ENCODE measurements at places on chromosomes 1 and 21.

GRCh38 chr1:26493267-26493666, 21.0 kb downstream of the HMGN2 start:
- DNase-seq: peak; percentile 32

DNA sequence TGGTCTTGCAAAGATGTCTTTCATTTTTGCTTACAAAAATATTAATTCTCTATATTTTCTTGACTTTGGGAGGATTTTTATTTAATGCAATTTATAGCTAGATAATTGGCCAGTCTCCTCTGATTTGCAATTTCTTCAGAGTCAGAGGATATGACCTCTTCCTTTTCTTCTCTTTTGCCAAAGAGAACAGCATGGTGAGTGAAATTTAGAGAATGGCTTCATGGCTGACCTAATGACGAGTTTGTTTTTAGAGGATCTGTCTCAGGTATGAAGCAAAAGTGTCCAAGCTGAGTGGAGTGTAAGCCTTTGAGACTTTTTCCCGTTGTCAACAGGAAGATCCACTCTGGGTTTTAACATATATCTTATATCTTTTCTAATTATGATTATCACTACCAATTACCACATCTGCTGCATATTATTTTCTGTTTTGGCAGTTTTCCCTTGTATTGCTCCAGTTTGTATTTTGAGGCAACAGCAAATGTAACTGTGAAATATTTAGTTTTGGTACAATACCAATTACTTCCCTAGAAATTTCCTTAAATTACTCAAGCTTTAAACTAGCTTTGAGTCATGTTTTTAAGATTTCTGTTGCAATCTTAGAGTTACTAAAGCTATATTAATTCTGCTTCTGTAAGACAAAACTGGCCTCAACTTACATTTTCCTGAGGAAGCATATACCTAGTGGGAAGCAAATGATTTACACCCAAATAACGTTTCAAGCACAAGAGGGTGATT, 332.8 kb upstream of the ZRANB2 start:
- peak; percentile 87 for DNase-seq

- no peak for DNase-seq
These were observed 18.8 kb upstream of the PHLDA3 start for GRCh38 chr1:201487742-201488141.

- DNase-seq: peak; percentile 43
These were observed 263.8 kb downstream of the KAZN start for GRCh38 chr1:14862114-14862771.

- DNase-seq: no peak
These were observed 56.8 kb downstream of the GLIS1 start for GRCh38 chr1:53681977-53682685.

DNA sequence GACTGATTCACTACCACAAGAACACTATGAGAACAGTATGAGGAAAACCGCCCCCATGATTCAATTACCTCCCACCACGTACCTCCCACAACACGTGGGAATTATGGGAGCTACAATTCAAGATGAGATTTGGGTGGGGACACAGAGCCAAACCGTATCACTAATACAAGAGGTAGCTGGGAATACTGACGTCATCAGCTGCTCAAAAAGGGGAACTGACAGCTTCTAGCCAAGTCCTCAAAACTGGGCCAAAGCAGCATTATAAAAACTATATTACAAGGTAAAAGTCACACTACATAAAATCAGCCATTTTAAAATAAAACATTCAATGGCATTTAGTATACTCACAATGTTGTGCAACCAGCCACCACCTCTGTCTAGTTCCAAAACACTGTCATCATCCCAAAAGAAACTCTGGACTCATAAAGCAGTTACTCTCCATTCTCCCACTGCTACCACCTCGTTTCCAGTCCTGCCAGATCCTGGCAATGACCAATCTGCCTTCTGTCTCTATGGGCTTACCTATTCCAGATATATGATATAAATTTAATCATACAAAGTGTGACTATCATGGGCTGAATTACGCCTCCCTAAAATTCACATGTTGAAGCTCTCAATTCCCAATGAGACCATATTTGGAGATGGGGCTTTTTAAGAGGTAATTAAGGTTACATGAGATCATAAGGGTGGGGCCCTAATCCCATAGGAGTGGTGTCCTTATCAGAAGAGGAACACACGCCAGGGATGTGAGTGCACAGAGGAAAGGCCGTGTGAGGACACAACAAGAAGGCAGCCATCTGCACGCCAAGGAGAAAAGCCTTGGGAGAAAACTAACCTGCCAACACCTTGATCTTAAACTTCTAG, 192.1 kb downstream of the SETD4 start:
- DNase-seq: peak; percentile 42

- DNase-seq: peak; percentile 70
These were observed 76.7 kb downstream of the ARHGEF16 start for GRCh38 chr1:3530926-3531818.

GRCh38 chr1:50852889-50853288, 107.2 kb downstream of the FAF1 start:
- no peak for DNase-seq

- peak; percentile 41 for DNase-seq
These were observed 44.1 kb downstream of the NIBAN1 start for GRCh38 chr1:184930232-184930631.

DNA sequence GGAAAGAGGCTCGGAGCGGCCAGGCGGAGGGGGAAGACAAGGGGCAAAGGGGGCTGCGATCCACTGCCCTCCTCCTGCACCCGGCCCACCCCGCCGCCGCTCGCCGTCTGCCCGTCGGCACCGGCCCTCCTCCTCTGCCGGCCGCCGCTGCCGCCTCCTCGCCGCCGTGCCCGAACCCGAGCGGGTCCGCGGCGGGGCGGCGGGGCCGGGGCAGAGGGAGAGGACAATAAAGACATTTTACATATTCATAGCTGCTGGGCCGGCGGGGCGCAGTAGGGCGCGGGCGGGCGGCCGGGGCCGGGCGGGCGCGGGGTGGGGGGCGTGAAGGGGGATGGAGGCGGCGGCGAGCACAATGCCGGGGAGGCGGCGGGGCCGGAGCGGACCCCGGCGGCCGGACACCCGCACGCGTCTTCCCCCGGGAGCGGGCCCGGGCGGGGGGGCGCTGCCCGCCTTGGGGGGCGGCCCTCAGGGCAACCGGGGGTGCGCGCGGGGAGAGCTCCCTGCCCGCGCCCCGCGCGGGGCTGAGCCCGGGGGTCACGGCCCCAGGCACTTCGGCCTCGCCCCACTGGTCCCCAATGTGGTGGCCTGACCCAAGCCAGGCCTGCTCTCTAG, 546 bp downstream of the POU2F1 start:
- DNase-seq: no peak

GRCh38 chr1:194042736-194043135, 856.3 kb upstream of the B3GALT2 start:
- no peak for DNase-seq

- peak; percentile 85 for DNase-seq
These were observed 115.4 kb upstream of the RAB4A start for GRCh38 chr1:229155472-229155871.

DNA sequence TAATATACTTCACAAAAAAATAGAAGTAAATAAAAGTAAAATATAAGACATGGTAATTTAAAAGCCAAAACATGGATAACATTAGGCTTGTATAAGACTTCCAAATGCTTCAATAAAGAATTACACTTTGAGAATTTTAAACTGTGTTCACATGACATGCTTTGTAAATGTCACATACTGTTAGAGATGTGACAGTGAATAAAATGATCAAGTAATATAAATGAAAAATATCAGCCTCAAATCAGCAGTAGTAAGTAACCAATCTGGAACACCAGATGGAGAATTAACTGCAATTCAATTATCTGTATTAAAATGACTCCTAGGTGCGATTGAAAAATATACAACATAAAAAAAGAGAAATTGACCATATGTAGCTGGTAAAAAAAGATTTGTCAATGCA, 1260.8 kb downstream of the BRINP3 start:
- DNase-seq: no peak

DNA sequence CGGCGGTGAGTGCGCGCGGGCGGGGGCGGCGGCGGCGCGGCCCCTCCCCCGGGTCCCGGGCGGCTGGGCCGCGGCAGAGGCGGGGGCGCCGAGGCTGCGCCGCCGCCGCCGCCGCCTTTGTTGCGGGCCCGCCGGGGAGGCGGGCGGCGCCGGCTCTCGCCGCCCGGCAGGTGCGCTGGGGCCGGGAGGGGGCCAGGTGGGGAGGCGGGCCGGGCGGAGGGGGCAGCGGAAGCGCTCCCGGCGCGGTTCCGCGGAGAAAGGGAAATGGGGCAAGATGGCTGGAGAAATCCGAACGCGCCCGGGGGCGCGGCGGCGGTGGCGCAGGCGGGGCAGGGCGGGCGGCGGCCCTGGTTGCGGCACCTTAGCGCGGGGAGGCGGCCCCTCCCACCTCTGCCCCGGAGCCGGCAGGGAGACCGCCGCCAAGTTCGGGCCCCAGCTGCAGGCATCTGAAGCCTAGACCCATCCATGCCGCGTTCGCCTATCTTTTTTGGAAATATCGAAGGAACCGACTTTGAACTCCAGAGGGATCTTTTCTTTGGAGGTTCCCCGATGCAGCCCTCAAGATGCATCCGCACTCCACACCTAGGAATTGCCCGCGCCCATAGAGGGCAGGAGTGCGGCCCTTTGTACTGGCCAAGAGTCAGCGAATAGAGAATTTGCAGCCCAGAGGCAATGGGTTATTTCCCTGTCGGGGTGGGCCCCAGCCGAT, 479 bp downstream of the POGK start:
- DNase-seq: peak; percentile 12

- peak; percentile 45 for DNase-seq
These were observed 8.1 kb downstream of the KAZN start for GRCh38 chr1:14606632-14607031.

DNA sequence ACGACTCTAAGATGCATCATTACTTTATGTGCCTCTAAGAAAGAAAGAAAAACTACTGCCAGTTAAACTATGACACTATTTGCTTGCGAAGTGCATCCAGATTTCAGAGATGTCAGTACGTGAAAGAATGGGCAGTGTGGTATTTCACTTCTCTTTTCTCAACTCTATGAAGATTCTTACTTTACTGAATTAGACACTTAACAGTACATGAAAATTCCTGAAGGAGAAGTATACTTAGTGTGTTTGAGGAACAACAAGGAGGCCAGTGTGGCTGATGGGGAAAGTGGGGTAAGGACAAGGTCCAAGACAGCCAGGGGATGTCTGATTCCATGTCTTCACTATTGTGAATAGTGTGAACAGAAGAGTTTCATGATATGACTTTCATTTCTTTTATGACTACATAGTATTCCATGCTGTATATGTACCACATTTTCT, 53.9 kb upstream of the HSD17B7 start:
- peak; percentile 60 for DNase-seq

DNA sequence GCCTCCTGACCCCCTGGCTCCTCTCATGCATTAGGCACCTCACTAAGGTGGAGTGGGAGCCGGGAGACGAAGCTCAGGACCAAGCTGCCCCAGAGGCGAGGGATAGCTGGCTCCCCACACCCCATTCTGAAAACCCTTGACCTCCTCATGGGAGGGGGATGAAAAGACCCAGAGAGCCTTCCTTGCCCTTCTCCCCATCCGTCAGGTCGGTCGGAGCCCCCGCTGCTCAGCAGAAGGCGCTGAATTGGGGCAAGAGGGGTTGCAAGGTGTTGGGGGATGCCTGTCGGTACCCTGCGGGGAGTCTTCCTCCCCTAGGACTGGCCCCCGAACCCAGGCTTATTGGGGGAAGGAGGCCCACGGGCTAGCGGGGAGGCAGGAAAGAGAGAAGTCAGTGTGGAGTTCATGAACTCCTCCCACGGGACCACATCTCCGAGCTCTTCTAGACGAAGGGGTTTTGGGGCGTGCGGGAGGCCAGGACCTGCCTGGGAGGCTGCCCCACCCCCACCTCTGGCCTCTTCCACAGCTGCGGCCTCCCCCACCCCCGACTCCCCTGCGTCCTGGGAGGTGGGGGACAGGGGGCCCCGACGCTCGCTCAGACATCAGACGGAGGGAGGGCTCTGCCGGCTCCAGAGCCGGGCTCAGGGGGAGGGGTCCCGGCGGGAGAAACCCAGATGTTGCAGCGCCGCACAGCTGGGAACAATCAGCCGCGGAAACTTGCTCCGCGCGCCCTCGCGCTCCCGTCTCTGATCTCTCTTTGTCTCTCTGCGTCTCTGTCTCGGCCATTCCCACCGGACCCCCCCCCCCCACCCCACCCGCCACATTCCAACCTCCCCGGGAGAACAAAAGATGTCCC, 719 bp downstream of the MFAP2 start:
- DNase-seq: no peak

GRCh38 chr21:32411350-32412161, 950 bp upstream of the EVA1C start:
- no peak for DNase-seq

GRCh38 chr1:111827946-111828345, 72.2 kb downstream of the DDX20 start:
- DNase-seq: no peak

- DNase-seq: no peak
These were observed 154.2 kb upstream of the ZNHIT6 start for GRCh38 chr1:85862456-85862855.

- peak; percentile 54 for DNase-seq
These were observed at the start of gene TTLL7 for GRCh38 chr1:83998498-83999315. Gene TTLL7 (minus strand): TSS chr1:83999132. CDS start chr1:83952211, 46,921 bp downstream.

- DNase-seq: no peak
These were observed 2.5 kb upstream of the TTLL10 start for GRCh38 chr1:1171161-1171545.

- DNase-seq: no peak
These were observed 839.9 kb downstream of the USP25 start for GRCh38 chr21:16569679-16570078.

- DNase-seq: peak; percentile 10
These were observed 6.2 kb upstream of the KCNK2 start for GRCh38 chr1:215076322-215076721.

DNA sequence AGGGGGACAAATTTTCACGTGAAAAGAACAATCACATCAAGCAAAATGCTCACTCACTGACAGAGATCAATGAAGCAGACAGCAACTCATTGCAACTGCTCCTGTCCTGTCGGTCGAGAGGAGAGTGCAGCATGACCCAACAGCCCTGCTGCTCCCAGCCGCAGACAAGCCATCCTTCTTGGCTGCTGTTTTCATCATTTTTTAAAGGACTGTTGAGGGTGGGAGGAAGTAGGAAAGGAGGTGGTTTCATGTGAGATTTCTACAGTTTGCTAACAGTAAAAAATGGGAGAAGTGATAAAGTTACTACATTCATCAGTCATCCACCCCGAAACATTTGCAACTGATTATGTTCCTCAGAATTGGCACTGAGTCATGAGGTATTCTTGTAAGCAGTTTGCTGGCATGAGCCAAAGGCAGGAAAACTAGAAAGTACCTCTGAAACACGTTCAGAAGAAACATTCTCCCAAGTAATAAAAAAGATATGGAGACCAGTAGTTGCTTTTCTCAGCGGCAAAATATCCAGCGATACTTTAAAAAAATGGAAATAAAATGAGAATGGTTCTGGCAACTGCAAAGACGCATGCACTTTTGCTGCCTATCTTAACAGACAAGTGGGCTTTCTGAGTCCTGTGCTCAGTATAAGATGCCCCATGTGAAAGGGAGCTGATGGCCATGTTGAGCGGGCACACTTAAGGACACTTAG, 72.0 kb upstream of the CLDN14 start:
- peak; percentile 93 for DNase-seq

GRCh38 chr1:68270951-68271350, 38.6 kb upstream of the WLS start:
- DNase-seq: peak; percentile 54

GRCh38 chr1:233016798-233017197, 66.4 kb downstream of the NTPCR start:
- DNase-seq: no peak

- DNase-seq: no peak
These were observed 86.1 kb downstream of the PRKAB2 start for GRCh38 chr1:147086129-147086528.

- DNase-seq: no peak
These were observed 28.8 kb upstream of the ZBTB18 start for GRCh38 chr1:244022311-244022710.
